ENCODE measurements at places on chromosomes 13 and 19.

GRCh38 chr19:58212336-58213074, 16.2 kb upstream of the ZNF544 start:
- DNase-seq: no peak

- no peak for DNase-seq
Observed at GRCh38 chr13:26820871-26821270, 60.3 kb upstream of the GPR12 start.

DNA sequence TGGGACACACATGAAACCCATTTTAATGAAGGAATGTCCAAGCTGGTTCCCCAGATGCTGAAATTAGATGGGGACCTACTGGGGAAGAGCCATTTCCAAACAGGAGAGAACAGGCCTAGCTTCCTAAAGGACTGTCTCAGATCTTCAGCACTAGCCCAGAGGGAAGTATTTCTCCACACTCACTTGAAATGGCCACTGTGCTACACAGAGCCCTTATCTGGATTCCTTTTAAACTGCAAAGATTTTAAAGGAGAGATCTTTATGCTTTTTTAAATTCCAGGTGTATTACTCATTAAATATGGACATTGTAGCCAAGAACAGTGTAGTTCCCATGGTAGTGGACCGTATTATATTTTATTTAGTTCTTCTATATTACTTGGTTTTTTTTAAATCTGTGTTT, 255.3 kb downstream of the SHISA2 start:
- no peak for DNase-seq

DNA sequence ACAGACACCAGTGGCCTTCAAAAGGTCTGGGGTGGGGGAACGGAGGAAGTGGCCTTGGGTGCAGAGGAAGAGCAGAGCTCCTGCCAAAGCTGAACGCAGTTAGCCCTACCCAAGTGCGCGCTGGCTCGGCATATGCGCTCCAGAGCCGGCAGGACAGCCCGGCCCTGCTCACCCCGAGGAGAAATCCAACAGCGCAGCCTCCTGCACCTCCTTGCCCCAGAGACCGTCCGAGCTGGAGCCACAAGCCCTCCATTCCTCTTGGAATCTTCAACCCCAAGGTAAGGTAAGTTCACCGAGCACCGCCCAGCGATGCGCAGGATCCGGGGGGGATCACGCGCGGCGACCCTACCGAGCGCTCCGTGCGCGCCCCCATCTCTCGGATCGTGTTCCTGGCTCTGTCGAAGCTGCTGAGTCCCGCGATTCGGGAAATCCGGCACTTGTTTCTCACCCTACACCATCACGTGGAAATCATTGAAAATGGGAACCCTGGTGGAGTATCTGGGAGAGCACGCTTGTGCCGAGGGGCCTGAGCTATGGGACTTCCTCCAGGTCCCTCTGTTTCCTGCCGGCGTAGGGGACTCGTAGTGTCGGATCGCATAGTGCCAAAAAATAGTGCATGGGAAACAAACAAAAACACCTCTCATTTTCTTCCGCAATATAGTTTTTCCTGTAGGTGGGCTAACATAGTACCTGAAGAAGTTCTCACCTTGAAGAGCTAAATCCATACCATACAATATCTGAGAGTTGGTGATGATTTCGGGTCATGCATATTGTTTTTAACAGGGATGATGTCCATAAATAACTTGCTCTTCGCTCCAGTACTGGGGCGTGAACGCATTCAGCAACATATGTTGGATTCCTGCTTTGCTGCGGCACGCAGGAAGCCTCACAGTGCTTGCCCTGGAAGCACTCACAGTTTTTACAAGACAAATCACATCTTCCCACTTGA, 9.3 kb downstream of the PDX1 start:
- DNase-seq: no peak

DNA sequence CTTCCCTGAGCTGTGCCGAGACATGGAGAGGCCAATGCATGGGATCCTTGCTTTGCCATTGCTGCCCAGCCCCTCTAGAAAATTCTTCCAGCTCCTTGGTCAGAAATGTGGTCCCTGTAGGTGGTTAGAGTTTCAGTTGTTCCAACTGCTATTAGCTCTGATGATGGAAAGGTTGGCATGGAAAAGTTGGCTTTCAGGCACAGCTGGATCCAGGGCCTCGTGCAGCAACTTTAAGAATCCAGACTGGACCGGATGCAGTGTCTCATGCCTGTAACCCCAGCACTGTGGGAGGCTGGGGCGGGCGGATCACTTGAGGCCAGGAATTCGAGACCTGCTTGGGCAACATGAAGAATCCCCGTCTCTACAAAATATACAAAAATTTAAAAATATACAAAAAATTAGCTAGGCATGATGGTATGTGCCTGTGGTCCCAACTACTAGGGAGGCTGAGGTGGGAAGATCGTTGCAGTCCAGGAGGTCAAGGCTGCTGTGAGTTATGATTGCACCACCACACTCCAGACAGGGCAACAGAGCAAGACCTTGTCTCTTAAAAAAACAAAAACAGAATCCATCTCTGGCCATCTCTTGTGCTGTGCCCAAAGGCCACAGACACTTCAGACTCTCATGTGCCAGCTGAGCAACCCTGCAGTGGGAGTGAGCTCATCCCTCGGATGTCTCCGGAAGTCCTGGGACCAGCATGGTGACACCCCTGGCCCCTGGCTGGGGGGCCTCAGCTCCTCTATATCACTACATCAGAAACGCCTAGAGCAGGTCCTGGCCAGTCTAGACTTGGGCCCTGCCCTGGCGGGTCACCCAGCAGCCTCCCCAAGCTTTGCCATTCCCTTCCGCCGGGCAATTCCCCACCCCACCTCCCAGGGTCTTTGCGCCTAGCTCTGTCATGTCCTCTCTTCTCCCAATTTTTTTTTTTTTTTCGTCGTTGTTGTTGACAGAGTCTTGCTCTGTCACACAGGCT, 16.8 kb downstream of the MEX3D start:
- no peak for DNase-seq

- DNase-seq: peak; percentile 94
Observed at GRCh38 chr19:12676384-12676792, 5.3 kb downstream of the DHPS start.

GRCh38 chr13:98327371-98328270, 150.6 kb upstream of the RNF113B start:
- DNase-seq: no peak

- DNase-seq: no peak
Observed at GRCh38 chr19:5165697-5166019, 175.0 kb downstream of the PTPRS start.

DNA sequence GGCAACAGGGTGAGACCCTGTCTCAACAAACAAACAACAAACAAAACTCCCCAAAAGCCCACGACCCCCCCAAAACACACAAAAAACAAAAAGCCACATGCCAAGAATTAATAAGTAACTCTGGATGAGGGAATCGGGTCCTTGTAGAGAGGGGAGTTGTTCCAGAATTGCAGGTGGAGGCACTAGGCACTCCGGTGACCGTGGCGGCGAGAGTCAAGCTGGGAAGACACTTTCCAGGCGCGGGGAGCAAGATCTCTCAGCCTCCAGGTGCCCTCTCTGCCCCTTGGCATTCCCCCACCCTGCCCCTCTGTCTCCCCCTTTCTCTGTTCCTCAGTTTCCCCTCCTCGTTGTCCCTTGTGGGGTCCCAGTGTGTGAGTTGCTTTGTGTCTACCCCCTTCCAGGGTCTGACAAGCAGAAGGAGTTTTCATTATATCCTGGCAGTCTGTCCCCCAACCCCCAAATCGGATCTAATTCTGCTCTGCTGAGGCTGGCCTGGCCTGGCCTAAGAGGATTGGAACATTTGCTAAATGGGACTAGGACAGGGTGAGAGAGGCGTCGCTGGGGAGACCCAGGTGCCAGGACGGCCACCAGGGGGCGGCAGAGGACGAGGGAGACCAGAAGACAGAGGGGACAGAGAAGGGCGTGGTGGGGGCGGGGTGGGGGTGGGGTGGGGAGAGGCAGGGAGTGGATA, 8.3 kb upstream of the CRX start:
- peak; percentile 89 for DNase-seq

GRCh38 chr19:13748169-13748828, 16.0 kb upstream of the MRI1 start:
- peak; percentile 50 for DNase-seq

DNA sequence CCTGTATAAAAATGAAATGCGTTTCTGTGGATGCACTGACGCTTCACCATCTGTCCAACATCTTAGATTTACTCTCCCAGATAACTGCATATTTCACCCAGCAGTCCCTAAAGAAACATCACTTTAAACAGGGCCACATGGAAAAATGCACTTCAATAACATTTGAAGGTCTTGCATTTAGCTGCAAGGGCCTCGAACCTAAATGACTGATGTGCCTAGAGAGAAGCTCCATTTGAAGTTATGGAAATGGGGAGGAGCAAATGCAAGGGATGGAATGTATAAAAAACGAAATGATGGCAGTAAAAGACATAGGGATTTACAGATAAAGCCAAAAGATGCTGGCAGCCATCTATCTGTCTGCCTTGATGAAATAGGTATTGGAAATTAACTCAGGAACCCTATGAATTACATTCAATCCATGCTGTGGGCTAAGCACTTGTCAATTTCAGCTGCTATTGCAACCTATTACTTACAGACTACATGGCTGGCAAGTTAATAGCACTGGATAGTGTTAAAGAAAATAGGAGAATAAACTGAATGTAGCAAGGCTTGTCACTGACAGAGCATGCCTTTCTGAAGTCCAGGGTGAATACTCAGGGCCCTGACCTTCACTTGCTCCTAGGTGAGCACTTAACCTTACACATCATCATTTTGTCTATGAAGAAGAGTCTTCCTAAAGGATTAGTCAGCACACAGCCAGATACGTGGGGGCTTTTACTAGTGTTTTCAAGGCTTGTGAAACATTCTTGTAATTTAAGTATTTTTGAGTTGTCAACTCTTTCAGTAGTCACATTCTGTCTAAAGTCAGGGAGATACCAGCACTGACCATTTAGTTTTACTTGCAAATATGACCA, 963.4 kb downstream of the PCDH17 start:
- DNase-seq: no peak

DNA sequence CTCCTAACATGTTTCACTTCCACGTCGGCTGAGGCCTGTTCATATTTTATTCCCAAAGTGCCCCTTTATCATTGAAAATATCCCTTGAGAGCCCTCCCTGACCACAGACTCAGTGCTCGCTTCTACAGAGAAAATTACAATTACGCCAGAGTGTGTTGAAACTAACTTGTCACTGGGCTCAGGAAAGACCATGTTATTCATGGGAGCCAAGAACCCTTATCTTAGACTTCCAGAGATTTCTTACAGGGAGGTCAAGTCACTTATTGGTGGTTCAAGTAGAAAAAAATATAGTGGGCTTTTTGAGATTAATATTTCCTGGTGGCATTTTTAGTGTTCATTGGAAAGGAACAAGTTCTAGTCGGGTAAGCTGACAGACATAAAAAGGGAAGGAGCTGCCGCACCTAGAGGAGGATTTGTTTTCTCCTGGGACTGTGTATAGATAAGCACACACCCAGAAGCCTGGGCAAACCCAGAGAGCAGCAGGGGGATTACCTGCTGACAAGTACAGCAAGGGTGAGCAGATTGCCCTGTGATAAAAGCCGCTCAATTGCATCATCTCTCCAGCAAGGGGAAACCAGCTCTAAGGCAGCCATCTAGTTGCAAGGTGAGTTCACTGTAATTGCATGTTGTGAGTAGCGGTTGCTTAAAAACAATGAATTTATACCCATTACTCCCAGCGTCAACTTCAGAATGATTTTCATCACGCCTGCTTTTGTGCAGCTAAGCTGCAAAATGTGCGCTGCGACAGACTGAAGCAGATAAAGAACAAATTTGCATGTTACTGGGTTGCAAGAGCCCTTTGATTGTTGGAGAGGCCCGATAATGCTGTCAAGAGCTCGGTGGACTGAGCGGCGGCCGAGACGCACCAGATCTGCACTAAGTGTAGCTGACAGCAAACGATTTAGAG, 46.2 kb downstream of the DCT start:
- DNase-seq: peak; percentile 65

GRCh38 chr13:36796052-36796451, 23.0 kb upstream of the RFXAP start:
- no peak for DNase-seq

DNA sequence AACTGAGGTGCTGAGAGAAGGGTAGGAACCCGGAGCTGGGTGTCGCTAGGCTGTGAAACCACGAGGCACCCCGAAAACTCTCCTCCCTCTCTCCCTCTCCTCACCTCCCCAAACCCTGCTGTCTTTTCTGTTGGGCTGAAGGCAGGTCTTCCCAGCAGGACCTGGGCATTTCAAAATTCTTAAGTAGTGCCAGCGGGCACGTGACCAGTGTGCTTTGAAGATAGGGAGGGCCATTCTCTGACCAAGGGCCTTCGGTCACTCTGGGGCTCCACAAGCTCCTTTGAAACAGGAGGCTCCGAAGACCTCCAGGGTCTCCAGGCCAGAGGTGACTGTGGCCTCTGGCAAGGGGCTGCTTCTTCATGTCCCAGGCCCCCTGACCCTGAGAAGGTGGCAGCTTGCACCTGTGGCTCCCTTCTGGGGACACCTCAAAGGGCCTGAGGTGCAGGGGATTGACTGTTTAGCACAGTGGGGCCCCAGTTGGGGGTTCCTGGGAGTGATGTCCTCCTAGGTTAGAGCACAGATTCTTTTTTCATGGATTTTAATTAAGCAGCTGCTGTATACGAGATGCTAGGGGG, 48.3 kb downstream of the DNM2 start:
- DNase-seq: no peak

- DNase-seq: peak; percentile 55
Observed at GRCh38 chr19:49761625-49762311, 1.3 kb downstream of the TSKS start.

DNA sequence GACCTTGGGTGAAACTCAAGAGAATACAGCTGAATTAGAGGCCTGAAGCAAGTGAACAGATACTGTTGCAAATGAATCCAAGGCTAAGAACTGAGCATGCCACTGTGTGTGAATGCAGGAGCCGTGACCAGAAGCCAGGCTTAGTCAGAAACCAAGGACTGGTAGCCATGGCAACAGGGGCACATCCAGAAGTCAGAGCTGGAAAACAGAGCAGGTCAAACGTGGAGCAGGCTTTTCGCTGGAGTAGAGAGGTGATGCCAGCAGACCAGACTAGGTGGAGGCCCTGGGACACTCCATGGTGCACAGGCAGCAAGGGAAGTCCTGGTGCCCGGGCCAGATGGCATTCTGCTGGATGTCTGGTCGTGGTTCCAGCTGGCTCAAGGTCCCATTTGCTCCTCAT, 564.1 kb downstream of the PCDH9 start:
- no peak for DNase-seq

Measured in activated CD4-positive, alpha-beta T cell treated with anti-CD3 and anti-CD28 coated beads for 36 hours (primary cell).